ENCODE measurements at places on chromosomes 5 and 9.

GRCh38 chr9:108416324-108416723 lies 439.5 kb downstream of the ACTL7B start:
- DNase-seq, result no peak

DNA sequence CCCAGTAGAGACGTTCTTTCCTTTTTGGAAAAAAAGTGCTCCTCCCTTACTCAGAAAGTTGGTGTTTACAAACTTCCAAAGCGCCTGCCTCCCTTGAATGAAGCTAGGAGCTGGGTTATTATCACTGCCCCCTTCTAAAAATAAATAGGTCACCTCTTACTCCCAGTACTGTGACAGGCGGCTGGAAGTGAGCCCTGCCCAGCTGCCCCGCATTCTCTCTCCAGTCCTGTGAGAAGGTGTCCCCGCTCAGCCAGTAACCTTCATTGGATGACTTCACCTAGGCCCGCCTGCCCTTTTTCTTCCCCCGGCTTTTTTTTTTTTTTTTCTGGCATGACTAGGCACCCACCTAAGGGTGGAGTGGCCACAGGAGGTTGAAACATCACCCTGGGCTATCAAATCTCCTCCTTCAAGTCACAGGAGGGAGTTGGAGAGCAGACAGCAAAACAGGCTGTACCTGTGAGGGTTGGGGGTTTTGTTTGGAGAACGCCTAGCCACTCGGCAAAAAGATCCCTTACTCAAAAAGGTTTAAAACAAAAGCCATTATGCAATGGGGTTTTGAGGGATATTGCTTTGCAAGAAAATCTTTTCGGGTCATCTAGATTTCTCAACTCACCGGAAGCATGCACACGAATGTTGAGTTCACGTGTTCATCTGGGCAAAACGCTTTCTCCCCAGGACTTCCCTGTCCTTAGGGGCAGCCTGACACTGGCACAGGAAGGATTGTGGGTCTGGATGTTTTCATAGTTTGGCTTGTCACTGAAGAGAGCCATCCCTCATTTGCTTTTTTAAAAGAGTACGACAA lies 43.3 kb upstream of the ZNF622 start:
- no peak for DNase-seq

GRCh38 chr5:3531320-3531986 lies 64.2 kb upstream of the IRX1 start:
- DNase-seq, result no peak

GRCh38 chr5:59660737-59661136 lies 232.8 kb downstream of the PDE4D start:
- DNase-seq, result no peak

DNA sequence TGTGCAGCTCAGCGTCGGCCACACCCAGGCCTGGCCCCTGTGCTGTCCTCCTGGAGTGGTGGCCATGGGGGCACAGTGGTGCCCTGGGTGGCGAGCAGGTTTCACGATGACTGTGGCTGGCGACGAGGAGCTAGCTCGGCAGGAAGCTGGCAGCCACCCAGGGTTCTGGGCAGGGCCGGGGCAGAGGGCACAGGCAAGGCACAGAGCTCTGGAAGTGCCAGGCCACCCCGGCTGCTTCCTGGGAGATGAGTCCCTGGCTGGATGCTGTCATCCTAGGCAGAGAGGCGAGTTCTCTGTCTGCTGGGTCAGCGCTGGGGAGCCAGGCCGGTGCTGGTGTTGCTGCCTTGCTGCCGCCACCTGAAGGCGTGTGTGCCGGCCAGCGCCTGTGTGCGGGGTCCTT lies 51.7 kb downstream of the RXRA start:
- no peak for DNase-seq

DNA sequence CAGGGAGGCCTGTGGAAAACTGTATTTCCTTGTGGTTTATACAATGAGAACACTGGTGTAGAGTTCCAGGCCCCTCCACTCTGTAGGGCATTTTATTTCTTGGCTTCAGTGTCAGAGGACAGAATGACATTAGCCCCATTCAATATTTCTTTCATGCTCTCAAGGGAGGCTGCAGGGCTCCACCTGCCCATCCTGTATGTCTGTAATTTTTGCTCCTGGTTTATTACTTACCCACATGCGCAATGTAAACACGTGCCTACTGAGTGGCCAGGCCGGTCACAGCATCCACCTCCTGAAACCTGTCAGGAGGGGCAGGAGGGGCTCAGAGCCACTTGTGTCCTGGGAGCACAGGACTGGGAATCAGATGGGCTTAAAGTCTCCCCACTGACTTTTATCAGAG lies 82.4 kb downstream of the GADD45G start:
- DNase-seq, result no peak

DNA sequence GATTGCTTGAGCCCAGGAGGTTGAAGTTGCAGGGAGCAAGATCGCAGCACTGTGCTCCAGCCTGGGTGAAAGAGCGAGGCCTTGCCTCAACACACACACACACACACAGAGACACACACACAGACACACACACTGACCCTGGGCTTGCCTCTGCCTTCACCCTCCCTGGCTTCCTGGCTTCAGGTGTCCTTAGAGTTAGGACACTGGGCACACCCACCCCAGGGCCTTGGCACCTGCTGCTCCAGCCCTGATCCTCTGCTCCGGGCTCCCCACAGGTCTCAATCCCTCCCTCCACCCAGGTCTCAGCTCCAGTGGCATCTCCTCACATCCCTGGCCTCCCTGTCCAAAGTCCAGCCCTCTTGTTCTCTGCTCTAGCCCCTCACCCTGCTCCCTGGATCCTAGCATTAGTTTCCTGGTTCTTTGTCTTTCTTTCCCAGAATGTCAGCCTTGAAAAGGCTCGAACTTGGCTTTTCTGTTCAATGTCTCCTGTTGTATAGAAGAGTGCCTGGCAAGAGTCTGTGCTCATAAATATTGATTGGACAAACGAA lies 212.9 kb downstream of the C9orf50 start:
- no peak for DNase-seq

GRCh38 chr5:156819967-156820581 lies 30.0 kb upstream of the PPP1R2B start:
- DNase-seq, result no peak

DNA sequence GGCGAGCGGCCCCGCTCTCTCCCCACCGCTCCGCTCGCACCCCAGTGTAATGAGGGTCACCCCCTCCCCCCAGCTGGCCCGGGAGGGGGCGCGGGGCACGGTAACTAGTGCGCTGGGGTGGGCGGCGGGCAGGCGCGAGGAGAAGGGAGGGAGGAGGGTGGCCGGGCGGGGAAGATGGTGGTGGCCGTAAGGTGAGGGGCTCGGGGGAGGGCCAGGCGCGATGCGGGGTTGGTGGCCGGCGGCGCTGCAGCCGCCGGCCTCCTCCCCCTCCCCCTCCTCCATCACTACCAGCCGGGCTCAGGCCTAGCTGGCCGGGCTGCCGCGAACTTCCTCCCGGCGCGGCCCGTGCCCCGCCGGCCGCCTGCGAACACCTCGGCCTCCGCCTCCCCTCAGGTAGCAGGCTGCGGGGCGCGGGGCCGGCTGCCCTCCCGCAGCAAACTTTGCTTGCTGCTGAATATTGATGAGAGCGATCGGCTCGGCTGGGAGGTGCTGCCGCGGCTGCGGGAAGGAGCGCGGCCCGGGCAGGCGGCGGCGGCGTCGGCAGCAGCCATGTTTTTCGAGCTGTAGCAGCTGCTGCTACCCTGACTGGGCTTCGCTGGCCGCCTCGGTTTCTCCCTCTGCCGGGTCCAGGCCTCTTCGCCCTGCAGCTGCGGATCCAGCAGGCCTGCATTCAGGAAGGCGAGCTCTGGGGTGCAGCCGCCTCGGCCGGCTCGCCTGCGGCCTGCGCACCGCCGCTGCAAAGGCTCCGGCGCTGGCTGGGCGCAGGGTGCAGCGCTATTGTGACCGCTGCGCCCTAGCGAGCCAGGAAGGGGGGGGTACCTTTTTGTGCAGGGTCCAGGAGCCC lies 502 bp downstream of the NSD1 start:
- peak; percentile 83 for DNase-seq

- peak; percentile 59 for DNase-seq
Measured at GRCh38 chr9:33170464-33171415, 3.6 kb upstream of the B4GALT1 start.

- no peak for DNase-seq
Measured at GRCh38 chr5:179504191-179504590, 46.2 kb upstream of the RUFY1 start.

GRCh38 chr5:102753889-102754766 lies 977 bp upstream of the PAM start:
- DNase-seq, result no peak

GRCh38 chr5:10460252-10460906 lies 18.7 kb downstream of the ROPN1L start:
- DNase-seq, result no peak

- DNase-seq, result no peak
Measured at GRCh38 chr9:38315085-38315595, 77.4 kb upstream of the ALDH1B1 start.

DNA sequence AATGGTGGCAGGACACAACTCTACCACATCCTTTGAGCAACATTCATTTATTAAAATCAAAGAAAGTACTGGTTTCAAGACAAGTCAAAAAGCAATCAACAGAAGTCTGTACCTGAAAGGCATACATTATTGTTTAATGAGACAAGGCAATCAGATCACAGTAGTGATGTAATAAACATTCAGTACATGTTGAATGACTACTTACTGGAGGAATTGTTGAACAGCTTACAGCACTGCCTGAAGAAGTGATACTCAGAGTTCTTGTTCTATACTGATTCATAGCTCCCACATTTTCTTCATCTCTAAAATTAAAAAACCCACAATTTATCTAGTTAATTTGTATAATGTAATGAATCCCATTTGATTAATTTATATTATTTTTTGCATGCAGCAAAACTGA lies 18.2 kb downstream of the RIOK2 start:
- no peak for DNase-seq

GRCh38 chr5:116575326-116576052 lies 866 bp upstream of the SEMA6A start:
- peak; percentile 44 for DNase-seq

DNA sequence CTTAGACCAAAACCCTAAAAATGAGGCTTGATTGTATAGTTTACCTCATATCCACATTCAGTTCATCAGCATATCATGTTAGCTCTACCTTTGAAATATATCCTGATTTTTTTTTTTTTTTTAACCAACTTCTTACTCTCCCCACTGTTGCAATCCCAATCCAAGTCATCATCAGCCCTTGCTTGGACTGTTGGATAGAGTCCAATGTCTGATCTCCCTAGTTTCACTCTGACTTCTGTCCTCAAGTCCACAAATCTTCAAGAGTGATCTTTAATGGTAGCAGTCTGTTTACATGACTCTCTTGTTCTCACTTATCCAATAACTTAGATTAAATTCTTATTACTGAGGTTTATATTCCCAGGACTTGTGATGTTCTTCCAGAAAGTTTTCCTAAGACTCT lies 30.8 kb downstream of the NAA35 start:
- DNase-seq, result no peak

- peak; percentile 96 for DNase-seq
Measured at GRCh38 chr9:5629312-5630080, 589 bp downstream of the RIC1 start.

- no peak for DNase-seq
Measured at GRCh38 chr5:154220625-154221024, 30.1 kb downstream of the GALNT10 start.

GRCh38 chr5:58018016-58018415 lies 441.9 kb downstream of the PLK2 start:
- DNase-seq, result no peak

GRCh38 chr5:82278711-82279370 lies 687 bp upstream of the RPS23 start:
- DNase-seq, result no peak

- DNase-seq, result no peak
Measured at GRCh38 chr5:151092762-151093161, 11.9 kb upstream of the TNIP1 start.

DNA sequence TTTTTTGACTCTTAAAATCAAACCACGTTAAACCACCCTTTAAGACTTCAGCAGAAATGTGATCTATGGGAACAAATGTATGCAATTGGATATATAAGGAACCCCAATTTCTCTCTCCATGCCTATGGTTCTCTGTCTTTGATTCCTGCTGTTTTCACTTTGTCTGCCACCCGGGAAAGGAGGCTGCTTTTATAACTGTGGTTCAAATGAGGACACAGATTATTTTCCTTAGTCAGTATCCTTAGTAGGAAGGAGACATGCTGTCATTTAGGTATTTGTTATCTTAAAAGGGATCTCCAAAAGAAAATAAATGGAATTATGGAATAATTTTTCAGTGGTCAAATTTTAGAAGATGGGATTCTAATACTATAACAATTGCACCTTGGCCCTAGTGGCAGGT lies 176.1 kb upstream of the NREP start:
- DNase-seq, result no peak

- DNase-seq, result no peak
Measured at GRCh38 chr5:52743012-52743411, 44.7 kb upstream of the ITGA1 start.

DNA sequence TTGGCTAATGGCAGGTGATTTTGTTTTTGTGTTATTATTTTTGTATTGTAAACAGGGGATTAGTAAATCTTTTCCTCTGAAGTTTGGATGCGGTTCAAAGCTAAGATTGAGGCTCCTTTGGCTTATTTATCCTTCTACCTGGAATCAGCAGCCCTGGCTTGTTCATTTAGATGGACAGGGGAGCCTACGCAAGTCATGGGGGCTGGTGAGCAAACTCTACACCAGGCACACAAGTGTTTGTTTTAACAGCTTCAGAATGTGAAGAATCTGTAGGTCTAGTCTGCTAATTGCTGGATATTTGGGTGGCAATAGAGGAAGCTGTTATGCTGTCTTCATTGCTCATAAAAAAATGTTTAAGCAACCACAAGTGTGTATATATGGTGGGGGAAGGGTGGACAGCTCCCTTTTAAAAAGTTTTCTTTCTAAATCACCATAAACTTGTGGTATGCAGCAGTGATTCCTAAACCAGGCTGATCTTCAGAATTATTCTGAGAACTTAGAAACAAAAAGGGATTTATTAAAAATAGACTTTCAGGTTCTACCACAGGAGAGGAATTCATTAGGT lies 20.7 kb downstream of the ZNF462 start:
- DNase-seq, result no peak

DNA sequence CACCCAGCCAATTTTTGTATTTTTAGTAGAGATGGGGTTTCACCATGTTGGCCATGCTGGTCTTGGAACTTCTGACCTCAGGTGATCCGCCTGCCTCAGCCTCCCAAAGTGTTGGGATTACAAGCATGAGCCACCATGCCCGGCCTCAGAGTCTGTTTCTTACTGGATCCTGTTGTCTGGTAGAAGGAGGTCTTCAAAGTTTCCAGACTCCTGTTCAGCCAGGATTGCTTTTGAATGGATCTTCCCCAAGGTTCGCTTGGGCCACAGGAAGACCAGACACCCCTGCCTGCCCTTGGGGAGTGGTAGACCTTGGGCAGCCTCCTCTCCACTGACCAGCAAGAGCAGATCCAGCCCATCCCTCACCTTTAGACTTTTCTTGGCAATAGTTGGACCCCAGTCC lies 7.6 kb upstream of the LCN2 start:
- DNase-seq, result no peak

DNA sequence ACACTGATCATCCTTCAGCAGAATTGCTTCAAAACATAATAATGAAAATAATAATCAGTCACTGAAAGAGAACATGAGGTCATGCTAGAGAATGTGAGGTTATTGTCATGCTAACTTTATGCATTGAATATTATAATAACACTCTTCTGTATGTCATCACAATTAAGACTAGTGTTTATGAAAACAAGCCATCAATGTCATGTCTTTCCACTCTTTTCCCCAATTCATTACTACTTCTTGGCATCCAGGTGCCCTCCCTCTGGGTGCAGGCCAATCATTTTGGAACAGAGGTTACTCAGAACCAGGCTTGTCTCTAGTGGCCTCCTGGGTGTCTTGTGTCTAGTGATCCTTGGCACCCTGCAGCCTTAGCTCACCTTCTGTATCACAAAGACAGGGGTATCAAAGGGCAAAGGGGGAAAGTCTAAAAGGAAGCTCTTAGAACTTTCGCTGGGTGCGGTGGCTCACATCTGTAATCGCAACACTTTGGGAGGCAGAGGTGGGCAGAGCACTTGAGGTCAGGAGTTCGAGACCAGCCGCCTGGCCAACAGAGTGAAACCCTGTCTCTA lies 217.6 kb upstream of the PIK3R1 start:
- no peak for DNase-seq
